ENCODE measurements at places on chromosomes 13 and 19. TPM values are rescaled to one million over a fixed set of nuclear protein-coding genes. Genes with fewer than 3 reads are reported as not detected.

DNA sequence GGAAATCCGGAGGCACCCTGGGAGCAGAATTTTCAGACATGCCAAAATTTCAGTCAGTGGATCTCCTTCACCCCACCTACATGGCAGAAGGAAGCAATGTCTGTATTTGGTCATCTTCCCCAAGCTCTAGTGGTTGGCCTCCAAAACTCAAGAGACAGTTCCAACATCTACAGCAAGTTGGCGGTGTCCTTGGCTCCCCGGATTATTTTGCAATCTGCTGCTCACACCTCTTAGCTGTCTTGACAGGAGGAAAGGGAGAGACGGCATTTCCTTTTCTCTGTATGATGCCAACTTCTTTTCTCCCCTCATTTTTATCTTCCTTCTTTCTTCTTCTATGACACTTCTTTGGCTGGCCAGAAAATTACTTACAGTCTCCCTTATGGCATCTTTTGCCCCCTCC lies 159.9 kb downstream of the SUCLA2 start:
- no peaks in the 10 kb centered on the region for H3K36me3 ChIP-seq
- no peak overlapping the region for H3K27ac ChIP-seq
- no peak overlapping the region for H3K4me3 ChIP-seq
- no peaks in the 10 kb centered on the region for H3K27me3 ChIP-seq
- no peak for DNase-seq
- no peaks in the 10 kb centered on the region for H3K4me1 ChIP-seq

DNA sequence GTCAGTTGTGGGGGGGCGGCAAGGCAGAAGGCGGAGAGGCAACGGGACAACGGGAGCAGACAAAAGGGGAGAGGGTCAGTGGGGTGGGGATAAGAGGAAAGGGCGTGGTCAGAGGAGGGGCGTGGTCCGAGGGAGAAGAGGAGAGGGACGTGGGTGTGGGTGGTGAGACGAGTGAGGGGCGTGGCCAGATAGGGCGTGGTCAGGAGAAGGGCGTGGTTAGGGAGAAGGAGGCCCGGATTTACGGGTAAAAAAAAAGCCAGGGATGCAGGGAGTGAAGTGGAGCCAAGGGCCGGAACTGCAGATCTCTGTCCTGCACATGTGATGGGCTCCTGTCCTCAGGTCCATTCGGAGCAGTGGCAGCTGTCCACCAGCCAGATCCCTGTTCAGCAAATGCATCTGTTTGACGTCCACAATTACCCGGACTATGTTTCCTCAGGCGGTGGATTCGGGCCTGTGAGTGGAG lies 21.5 kb downstream of the CPT1C start:
- no peak overlapping the region for H3K27ac ChIP-seq
- H3K4me3 ChIP-seq = no peak overlapping the region
- no peaks in the 10 kb centered on the region for H3K36me3 ChIP-seq
- DNase-seq = no peak

- DNase-seq = no peak
- H3K27me3 ChIP-seq = no peaks in the 10 kb centered on the region
- H3K4me3 ChIP-seq = no peak overlapping the region
- H3K27ac ChIP-seq = no peak overlapping the region
Observed at GRCh38 chr13:32381539-32381938, 46.4 kb downstream of the N4BP2L1 start.

DNA sequence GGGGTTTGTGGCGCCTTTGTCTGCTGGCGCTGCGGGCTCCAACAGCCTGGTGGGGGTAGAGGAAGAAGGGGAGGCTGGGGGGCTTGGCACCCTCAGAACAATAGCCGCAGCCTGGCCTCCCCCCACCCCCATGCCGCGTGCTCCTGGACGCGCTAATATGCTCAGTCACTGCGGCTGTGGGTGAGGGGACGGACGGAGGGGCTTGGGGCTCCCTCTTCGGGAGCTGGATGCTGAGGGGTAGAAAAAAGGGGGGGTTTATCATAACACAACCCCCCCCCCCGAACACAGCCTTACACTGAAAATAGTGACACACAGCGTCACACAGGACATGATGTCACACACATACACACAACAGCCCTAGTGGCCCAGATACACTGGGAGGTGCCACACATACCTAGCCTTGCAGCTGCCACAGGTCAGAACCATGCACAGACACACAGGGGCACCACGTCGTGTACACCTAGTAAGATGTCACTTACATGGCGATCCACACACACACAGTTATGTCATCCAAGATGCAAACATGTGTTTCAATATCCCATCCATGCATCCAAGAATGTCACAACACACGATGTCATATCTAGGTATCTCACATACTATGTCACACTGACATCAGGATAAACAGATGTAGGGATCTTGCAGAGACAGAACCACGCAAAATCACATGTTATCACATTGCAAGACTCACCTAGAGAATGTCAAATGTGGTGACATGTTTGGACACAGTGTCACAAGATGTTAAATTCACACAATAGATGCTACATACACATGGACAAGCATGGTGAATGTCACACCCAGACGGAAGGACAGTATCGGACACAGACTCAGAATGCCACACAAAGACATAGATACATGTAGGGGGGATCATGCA lies 806 bp downstream of the MAST1 start:
- peak; percentile 54 for DNase-seq
- no peaks in the 10 kb centered on the region for H3K36me3 ChIP-seq
- no peak overlapping the region for H3K27ac ChIP-seq
- no peak overlapping the region for H3K4me3 ChIP-seq

KLK5 gene
- not detected for total RNA-seq

DIRAS1 gene
- total RNA-seq = 0.18 TPM
